ENCODE measurements at places on chromosomes 7 and 10.

DNA sequence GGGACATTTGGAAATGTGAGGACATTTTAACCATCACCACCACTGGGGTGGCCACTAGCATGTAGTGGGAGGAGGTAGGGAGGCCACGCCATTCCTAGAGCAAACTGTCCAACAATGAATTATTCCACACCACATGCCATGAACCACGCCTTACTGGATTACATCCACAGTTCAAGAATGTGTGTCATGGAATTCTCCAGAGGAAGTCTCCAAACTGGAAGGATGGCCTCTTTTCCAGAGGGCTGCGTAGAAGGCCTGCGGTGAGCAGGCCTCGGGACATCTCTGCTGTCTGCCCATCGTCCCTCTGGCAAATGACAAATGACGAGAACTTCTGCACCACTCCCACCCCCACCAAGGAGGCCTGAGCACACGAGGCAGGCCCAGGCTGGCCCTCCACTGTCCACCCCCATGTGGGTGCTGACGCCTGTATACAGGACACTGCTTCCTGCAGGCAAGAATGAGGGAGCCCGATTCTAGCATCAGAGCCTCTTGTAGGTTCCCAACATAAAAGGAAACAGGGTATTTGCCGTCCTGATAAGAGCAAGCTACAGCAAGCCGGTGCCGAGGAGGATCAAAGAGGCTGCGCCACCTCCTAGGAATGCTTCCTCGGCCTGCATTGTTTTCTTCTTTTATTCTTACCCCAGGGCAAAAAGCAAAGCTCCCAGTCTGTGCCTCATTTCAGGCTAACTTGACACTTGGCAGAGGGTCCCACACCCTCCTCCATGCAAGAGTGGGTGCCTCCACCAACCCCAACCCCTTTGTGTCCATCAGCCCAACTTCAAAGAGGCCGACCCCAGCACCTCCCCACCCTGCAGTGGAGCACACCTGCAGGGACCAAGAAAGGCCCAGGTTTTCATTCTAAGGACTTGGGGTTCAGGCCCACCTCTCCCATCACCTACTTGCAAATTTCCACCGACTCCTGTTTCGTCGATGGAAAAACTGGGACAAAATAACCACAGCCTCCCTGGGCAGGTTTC lies 23.9 kb downstream of the TNS3 start:
- no peak for DNase-seq

GRCh38 chr7:132422502-132423111 lies 153.7 kb downstream of the PLXNA4 start:
- DNase-seq, result no peak

DNA sequence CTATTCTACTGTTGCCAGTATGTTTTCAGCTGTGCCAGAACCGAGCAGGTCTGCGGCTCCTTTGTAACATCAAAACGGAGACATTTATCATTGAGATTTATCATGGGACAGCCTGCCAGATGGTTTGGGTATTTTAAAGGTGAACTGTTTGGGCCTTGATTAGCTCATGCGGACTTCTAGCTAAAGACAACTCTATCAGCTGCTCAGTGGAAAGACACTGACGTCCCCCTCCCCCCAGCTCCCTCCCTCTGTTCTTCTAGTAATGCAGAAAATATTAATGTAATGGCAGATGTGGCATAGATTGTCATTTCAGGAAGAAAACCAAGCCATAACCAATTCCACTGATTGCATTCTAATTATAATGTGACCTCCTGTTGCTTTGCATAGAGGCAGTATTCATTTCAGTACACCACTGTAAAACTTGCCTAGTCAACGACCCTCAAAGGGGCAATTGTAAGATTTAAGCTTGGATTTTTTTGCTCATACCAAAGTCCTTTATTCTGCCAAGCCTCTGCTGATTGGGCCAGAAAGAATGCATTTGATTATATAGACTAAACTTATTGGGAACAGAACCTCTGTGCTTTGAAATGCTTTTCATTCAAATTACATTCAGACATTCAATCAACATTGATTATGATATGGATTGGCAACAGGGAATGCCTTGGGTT lies 966.8 kb downstream of the LRMDA start:
- DNase-seq, result no peak

- DNase-seq, result no peak
Measured at GRCh38 chr7:116293139-116293538, 82.8 kb downstream of the TES start.

- DNase-seq, result no peak
Measured at GRCh38 chr10:92530421-92530820, 43.5 kb downstream of the IDE start.

DNA sequence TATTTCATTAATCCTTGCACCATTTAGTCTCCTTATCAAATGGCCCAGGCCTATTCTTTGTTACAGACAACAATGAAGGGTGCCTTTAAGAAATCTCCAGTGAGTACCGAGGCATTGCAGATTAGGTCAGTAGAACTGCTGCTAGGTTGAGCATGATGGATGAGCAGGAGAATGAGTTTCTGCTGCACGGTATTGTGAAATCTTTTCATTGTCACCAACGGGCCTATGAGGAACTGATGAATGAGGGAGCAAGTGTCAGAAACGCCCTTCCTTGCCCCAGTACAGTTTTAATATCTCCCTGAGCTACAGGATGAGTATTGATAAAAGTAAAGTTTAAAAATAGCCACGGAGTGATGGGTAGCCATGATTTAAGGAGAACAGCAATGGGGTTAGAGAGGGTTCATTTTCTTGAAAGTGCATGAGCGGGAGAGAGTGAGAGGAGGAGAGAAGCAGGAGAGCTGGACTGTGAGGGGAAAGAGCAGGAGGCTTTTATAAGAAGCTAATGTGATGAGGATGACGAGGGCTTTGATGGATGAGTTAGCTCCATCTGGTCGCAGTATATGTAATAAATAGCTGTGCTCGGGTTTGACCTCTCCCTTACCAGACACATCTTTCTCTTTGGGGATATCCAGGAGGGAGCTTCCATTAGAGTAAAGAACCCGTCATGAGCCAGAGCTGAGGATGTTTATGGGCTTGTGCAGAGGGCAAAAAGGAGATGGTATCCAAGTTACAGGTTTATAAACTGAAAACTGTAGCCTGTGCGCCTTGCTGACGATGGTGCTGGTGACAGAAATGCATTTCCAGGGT lies 526.1 kb downstream of the LRMDA start:
- no peak for DNase-seq

- no peak for DNase-seq
Measured at GRCh38 chr10:48237259-48238250, 36.9 kb downstream of the FRMPD2 start.

GRCh38 chr7:95517870-95518269 lies 32.1 kb downstream of the ASB4 start:
- DNase-seq, result no peak

- no peak for DNase-seq
Measured at GRCh38 chr7:17274551-17275245, 23.8 kb upstream of the AHR start.

GRCh38 chr10:110286841-110287240 lies 17.9 kb downstream of the SMNDC1 start:
- DNase-seq, result no peak
